A549 treated with dexamethasone at 1 μM for 4 hours (cell line): ENCODE measurements at places on chromosomes 2 and 18. TPM values are rescaled to one million over a fixed set of nuclear protein-coding genes. Genes with fewer than 3 reads are reported as not detected.

Gene GALNT5
- total RNA-seq: 2.0 to 2.4 TPM (median 2.1 TPM) in 5 replicates

Gene DLGAP1
- 0.02 to 0.06 TPM (median 0.04 TPM) in 3 of 5 replicates, not detected in the others for total RNA-seq

Gene ANTXR1
- total RNA-seq: 115 to 164 TPM (median 154 TPM) in 5 replicates

Gene AGXT
- total RNA-seq: not detected in 5 replicates
